Colonic mucosa (tissue), 4 donors: ENCODE measurements at places on chromosomes 5 and 9. TPM values are rescaled to one million over a fixed set of nuclear protein-coding genes. Genes with fewer than 3 reads are reported as not detected.

Gene RNF183
- total RNA-seq, result 0.57 TPM

Gene NRARP
- 120 TPM for total RNA-seq

Gene SLC1A1
- total RNA-seq, result 25.0 TPM

- DNase-seq, result no peak
Observed at GRCh38 chr5:126543009-126543408, 52.0 kb downstream of the ALDH7A1 start.

GRCh38 chr9:63728287-63728686 lies 1556.7 kb downstream of the FOXD4L5 start:
- no peak for DNase-seq

DNA sequence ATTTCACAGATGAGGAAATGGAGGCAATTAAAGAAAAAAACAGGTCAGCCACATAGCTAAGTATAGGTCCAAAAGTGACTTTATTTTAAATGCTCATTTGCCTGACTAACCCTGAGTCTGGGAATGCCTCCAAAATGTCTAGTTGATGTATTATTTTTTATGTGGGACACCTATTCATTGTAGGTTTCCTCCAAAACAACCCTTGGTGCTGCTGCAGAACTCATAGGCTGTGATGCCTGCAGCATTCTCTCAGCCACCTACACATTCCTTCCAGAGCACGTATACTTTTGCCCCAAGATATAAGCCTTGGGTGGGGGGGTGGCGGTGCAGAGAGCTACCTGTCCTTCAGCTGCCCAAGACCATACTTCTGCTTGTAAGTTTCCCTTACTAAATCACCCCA lies 77.4 kb downstream of the MSX2 start:
- DNase-seq, result no peak

GRCh38 chr9:17776735-17777134 lies 197.9 kb downstream of the SH3GL2 start:
- no peak for DNase-seq

- no peak for DNase-seq
Observed at GRCh38 chr5:170218726-170219125, 14.1 kb upstream of the C5orf58 start.
